Osteoblast (primary cell): ENCODE measurements at places on chromosomes 3 and 15. TPM values are rescaled to one million over a fixed set of nuclear protein-coding genes. Genes with fewer than 3 reads are reported as not detected.
A peak's percentile ranks its signal among the peaks of the same experiment; 100 is the strongest.

Gene LRRC2
- 4.7 and 5.1 TPM in 2 replicates for total RNA-seq

Gene SPATA12
- total RNA-seq = not detected in 2 replicates

Gene THOC7
- total RNA-seq = 34.8 and 42.3 TPM in 2 replicates

Gene EFCC1
- total RNA-seq = not detected in 2 replicates

Gene SMAD3
- 41.8 and 60.1 TPM in 2 replicates for total RNA-seq

Gene SH2D7
- total RNA-seq = not detected in 2 replicates

Gene ADPRH
- total RNA-seq = 7.2 and 8.3 TPM in 2 replicates

Gene EPHB1
- 0.36 and 1.5 TPM in 2 replicates for total RNA-seq

Gene TRH
- total RNA-seq = under 0.01 TPM in 2 replicates

DNA sequence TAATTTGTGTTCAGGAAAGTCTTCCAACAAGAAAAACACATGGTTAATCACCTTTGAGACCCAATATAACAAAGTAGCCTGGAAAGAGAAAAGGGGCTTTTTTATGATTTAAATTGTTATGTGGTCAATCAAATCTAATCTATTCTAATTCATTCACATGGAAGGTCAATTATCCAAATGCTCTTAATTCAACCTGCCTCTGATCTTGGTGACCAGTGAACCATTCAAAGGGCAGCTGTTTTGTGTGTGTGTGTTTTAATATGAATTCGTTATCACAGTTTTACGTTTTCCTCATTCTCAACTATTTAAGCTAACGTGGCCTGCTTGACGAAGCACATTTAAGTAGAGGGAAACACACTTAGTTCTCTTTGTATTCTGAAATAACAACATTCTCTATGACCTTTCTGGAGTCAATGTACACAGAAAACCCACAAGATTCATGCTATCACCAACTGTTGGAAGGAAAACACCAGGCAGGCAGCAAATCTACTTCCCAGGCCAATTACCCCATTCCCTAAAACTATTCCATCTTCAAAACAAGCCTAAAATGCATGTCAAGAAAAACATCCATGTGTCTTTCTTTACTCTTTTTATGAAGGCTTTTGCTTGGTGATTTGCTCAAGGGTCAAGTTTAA is 195.4 kb downstream of the SUCLG2 start:
- no peak for DNase-seq

GRCh38 chr3:72738752-72739530 is 109.3 kb downstream of the SHQ1 start:
- DNase-seq = peak; percentile 86

- no peak for DNase-seq
Measured at GRCh38 chr3:112689989-112690388, 49.0 kb upstream of the CCDC80 start.

- DNase-seq = no peak
Measured at GRCh38 chr3:71039332-71039731, 544.2 kb downstream of the FOXP1 start.

DNA sequence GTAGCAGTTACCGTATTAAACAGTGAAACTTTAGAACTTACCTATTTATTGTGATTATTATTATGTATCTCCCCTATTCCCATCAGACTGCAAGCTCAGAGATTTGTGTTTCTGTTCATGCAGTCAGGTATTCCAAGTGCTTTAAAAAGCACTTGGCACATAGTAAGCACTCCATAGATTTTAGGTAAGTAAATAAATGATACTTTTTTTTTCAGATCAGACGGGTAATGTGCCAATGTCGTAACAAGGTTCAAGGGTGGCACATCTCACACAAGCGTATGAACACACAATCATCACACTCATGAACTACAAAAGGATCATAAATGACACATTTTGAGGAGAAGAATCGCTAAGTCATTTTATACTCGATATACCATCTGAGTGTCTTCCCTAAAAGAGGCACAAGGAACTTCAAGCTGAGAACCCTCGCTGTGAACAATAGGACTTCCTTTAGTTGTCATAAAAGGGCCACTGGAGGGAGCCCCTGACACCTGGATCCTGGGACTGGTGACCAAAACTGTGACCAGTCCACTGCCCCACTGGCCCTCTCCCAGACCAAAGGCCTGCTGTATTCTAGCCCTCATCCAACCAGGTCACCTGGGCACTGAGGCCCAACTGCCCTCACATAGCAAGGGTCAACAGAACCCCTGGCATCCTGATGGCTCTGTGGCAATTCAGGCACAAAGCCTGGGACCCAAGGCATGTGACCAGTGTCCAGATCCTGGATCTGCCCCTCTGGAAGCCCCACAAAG is 32.1 kb downstream of the KIF9 start:
- DNase-seq = peak; percentile 92

DNA sequence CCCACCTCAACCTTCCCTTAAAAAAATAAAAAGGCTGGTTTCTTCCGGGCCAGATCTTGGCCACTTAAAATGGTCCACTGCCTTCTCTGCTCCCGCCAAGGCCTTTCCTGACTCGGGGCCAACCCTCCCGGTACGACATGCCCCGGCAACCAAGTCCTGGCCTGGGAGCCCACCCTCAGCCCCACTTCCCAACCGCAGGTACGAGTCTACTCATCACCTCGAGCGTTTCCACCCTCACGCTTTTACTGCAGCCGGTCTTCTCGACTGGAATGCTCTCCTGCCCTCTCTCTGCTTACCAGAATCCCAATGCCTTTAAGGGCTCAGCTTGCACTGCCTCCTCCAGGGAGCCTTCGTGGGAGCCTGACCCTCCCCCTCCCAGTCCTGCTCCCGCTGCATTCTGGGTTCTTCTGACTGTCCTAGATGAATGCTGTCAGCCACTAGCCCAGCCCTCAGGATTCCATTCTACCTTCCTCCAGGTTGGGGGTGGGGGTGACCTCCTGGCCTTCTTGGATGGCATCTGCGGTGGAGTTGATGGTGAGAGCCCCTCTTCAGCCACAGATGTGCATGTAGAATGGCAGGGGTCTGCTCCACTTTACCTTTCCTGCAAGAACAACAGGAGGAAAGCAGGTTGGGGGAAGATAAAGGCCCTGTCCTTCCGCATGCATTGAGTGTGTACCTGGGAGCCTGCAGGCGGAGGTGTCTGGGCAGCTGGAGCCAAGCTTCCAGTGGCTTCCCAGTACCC is 1.1 kb upstream of the CSRNP1 start:
- peak; percentile 65 for DNase-seq

DNA sequence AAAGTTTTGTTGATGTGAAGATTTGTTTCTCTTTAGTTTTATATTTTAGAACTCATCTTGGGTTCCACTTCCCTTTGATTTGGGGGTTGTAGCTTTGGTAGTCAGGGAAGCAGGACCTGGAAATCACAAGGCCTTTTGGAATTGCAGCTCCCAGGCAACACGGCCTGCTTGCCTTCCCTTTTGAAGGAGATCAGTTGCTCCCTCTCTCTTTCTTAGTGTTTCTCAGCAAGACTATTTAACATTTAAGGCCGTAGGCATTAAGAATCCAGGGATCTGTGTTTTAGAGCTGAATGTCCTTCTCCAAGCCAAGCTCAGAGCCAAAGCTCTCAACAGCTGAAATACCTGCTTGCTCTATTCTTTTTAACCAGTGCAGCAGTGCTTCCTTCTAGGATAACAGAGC is 310.3 kb downstream of the PTPRG start:
- DNase-seq = no peak

- DNase-seq = no peak
Measured at GRCh38 chr15:69606144-69606543, 153.5 kb downstream of the RPLP1 start.

DNA sequence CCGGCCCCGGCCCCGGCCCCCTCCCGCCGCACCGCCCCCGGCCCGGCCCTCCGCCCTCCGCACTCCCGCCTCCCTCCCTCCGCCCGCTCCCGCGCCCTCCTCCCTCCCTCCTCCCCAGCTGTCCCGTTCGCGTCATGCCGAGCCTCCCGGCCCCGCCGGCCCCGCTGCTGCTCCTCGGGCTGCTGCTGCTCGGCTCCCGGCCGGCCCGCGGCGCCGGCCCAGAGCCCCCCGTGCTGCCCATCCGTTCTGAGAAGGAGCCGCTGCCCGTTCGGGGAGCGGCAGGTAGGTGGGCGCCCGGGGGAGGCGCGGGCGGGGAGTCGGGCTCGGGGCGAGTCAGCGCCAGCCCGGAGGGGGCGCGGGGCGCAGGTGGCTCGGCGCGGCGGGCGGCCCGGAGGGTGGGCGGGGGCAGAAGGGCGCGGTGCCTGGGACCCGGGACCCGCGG is 352 bp downstream of the CHRD start:
- peak; percentile 99 for DNase-seq

DNA sequence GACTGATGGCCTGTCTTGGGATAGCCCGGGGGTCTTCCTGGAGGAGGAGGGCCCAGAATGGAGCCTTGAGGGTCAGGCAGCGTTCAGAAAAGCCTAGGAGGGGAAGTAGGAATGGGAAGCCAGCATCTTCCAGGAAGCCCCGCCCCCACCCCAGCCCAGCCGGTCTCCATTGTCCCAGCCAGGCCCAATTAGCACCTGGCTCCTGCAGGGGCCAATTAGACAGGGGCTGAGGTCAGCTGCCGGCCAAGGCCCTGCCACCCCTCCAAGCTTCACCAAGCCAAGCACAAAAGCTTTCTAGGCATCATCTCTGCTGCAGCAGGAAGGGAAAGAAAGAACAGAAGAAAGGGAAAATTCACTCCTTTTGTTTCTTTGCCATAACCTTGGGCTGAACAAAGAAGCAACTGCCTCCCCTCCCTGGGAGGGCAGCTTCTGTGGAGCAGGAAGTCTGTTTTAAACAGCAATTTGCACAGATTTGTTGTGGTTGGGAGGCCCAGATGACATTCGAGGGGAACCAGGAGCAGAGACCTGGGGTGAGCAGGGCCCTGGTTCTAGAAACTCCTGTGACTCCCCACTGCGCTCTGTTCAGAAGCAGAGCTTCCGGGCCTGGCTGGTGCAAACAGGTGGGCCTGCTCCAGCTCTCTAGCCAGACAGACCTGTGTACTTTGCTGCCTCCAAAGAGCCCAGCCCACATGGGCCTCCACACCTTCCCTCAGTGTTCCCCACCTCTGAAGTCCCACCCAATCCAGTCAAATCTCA is 47.7 kb downstream of the CYP11A1 start:
- peak; percentile 25 for DNase-seq

DNA sequence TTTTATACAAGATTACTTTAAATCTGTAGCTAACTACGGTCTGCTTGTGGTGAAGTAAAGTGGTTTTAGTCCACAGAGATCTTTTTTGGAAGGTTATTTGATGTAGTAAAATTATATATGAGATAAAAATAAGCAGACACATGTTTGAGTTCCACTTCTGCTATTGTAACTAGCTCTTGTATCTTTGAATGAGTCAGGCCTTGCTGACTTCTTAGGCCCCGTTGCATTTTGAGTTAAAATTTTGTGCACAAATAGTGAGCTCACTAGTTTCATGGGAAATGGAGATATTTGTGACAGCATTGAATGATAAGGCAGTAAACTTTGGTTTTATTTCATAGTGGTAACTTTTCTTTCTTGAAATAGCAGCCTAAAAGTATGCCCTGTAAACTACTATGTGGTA is 42.6 kb downstream of the ARIH1 start:
- DNase-seq = no peak

GRCh38 chr15:48031466-48031865 is 89.3 kb upstream of the SLC24A5 start:
- peak; percentile 6 for DNase-seq

DNA sequence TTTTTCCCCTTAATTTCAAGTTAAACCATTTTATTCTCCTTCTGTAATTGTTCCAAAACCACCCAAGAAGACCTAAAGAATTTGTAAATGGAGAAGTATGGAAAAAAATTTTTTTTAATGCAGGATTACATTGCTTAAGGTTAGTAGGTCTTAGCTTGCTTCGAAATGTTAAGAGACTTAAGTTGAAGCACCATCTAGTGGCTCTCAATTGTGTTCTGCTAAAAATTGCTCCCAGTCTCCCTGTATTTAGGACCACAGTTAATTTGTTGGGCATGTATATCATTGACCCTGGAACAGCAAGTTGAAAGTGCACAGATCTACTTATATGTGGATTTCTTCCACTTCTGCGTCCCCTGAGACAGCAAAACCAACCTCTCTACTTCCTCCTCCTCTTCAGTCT is 32.4 kb downstream of the CD200R1L start:
- no peak for DNase-seq

- no peak for DNase-seq
Measured at GRCh38 chr3:153443961-153444360, 281.9 kb downstream of the RAP2B start.

DNA sequence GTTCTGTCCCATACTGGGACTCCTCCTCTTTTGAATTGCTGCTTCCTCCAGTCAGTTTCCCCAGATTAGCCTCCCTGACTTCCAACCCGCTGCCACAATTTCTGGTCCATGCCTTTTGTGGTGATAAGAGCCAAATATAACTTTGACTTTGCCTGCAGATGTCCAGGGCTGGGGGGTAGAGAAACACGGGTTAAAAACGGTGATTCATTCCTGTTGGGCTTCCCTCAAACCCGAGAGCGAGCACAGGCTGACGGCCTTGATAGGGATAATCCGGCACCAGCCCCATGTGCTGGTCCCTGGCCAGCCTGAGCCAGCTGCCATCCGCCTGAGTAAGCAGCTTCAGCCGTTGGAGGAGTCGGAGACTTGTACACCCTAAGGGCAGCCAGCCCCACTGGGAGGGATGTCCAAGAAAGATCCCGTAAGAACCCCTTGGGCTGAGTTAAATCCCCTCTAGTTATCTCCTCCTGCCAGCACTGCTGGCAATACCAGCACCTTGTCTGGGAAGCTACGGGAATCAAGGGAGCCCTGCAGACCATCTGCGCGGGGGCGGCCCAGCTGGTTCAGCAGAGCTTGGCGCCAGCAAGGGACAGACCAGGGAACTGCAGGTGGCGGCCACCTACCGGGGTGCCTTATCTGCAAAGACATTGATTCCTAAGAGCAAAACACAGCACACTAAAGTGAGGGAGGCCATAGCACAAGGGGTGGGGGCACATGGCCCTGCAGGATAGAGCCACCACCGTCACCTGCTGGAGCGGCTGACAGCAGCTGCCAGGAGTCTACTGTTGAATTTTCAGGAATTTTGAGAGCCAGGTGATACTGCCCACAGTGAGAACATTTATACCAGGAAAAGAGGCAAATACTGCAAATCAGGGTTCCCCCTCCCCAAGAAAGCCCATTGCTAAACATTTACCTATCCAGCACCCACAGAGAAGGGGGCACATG is 18.1 kb downstream of the CSPG4 start:
- peak; percentile 99 for DNase-seq

- no peak for DNase-seq
Measured at GRCh38 chr3:159146392-159146791, 344.5 kb downstream of the MFSD1 start.

DNA sequence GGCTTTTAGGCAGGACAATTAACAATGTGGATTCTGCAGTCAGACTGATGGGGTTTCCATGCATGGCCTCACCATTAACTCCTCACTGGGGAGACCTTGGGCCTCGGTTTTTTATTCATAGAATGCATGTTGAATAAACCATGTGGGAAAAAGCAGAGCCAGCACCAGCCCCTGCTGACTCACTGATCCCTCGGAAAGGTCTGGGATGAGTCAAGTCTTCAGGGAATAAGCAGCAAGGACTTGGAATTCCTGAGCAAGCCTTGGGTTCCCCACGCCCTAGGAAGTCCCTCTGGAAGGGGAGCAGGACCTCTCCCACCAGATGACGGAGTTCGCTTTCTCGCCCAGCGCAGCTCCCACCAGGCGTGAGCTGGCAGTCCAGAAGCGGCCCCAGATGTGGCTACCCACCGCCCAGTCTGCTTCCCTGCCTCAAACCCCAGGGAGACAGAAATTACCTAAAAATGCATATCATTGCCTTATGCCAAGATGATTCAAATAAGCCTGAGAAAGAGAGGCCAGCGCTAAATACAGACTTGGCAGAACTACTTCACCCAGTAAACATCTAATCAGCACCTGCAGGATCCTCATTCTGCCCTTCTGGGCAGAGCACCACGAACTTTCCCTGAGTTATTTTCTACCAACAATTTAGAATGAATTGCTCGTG is 45.4 kb downstream of the BTD start:
- DNase-seq = peak; percentile 92

GRCh38 chr15:77002954-77003912 is 8.3 kb downstream of the PSTPIP1 start:
- no peak for DNase-seq

- DNase-seq = peak; percentile 67
Measured at GRCh38 chr3:120177151-120177550, 82.9 kb upstream of the GSK3B start.
